EH (cell line): ENCODE measurements at places on chromosomes 2 and 18.
A peak's percentile ranks its signal among the peaks of the same experiment; 100 is the strongest.

DNA sequence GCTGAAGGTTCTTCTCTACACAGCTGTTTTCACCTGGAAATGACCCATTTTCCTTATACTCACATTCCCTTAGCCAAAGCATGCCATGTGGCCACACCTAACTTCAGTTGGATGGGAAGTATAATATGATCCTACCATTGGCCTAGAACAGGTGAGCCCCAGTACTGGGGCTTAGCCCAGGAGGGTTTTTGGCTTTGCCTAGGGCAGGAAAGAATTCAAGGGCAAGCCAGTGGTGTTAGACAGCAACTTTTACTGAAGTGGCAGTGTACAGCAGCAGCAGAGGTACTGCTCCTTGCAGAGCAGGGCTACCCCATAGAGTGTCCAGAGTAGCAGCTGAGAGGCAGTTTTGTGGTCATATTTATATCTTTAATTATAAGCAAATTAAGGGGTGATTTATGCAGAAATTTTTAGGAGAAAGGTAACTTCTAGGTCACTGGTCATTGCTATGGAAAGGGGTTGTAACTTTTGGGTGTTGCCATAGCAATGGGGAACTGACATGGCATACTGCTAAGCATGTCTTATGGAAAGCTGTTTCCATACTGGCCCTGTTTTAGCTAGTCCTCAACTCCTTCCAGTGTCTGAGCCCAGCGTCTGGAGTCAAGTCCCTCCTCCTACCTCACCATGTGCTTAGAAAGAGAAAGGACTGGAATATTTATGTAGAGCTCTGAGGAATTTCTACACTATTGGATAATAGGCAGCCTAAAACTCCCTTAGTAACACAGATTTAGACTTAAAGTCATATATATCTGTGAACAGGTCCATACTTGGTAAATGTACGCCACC is 109.0 kb upstream of the DTNA start:
- DNase-seq, result no peak

DNA sequence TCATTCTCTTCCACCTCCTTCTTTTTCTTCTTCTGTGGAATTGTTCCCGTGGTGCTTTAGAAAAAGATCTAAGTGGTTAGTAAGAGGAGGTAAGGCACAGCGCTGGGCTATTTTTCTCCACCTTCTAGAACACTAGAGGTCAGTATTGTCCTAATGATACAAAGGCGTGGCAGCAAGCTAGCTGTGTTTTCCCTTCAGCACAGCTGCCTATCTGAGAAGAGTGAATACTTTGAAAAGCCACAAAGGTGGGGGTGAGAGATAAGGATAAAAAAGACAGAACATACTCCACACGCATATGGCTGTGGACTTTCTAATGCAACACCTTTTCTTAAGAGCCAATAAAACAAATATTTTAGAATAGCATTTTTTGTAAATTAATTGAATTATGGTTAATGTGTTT is 2.1 kb downstream of the CNTNAP5 start:
- peak; percentile 51 for DNase-seq

DNA sequence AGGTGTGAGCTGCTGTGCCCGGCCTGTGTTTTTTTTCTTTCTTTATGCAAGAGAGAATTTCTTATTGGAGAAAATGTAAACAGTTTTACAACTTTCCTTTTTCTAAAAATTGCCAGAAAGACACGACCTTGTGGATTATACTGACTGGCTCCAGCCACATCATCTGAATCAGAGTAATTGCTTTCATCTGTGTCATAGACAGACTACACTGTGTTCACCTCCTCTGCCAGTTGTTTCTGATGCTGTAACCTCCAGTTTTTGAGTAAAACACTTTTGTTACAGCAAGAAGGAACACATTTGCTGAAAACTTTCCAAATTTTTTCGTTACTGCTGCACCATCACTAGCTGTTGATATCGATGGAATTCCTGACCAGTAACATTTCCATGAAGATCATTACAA is 43.9 kb upstream of the PLEKHM3 start:
- peak; percentile 66 for DNase-seq

- DNase-seq, result no peak
Observed at GRCh38 chr2:161710131-161710915, 86.1 kb downstream of the SLC4A10 start.

GRCh38 chr2:229087267-229087666 is 183.8 kb downstream of the PID1 start:
- no peak for DNase-seq

DNA sequence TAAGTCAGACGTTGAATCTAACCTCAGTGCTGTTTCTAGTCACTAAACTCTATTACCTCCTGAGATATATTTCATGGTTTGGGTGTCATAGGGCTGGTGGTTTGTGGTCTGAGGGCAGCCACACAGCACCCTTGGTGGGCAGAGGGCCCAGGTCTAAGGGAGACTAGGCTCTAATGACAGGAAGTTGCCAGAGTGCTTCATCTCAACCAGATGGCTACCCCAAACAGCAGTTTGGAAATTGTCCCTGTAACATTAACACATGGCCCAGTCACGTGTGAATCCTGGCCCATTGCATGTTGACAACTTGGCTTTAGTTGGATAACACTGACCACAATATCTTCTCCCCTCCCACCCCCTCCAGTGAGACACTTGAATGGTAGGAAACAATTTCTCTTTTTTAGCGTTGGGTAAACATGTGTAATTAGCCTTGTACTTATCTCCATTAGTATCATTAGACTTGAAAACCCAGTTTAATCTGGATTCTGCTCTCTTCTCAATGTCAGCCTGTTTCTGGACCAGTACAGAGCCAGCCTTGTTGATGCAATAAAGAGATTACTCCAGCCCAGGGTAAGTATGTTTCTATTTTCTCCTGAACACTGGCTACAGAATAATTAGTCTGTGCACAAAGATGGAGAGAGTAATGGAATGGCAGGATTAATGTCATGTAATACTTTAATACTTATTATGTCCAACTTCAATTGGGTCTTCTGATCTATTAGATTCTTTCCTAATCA is 187.8 kb upstream of the SIX3 start:
- peak; percentile 9 for DNase-seq

- DNase-seq, result peak; percentile 63
Observed at GRCh38 chr2:10303694-10304378, 1.1 kb downstream of the HPCAL1 start.

- no peak for DNase-seq
Observed at GRCh38 chr2:98485453-98485755, 40.7 kb downstream of the INPP4A start.

DNA sequence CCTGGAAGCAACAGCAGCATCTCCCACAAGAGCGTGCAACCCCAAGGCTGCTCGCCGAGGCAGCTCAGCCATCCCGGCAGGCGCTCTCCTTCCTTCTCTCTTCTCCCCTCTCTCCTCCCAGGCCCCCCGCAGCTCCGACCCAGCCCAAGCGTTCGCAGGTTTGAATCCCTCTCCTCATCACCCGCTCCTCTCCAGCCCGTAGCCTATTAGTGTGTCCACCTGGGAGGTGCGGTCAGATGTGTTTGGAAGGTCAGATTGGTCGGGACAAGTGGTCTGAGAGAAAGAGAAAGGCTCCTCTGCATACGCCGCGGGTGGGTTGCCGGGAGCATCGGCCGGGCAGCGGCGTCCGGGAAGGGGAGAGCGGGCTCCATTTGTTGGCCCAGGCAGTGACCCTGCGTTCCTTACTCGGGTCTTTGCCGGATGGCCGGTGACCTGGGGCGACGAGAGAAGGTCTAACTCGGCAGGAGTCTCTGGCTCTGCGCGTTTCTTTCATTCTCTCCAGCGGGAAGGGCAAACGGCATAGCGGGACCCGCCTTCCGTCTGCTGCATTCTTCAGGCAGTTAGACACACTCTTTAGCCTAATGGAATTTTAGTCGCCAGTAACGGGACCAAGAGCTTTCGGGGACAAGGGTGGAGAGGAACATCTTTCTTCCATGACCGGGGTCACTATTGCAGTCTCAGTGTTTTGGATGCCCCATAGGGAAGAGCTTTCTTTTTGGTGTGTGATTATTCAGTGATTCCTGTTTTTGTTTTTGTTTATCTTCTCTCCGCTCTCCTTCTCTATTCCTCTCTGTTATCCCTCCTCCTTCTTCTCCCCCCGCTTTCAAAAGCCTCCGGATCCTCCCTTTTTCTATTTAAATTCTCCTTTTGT is 1.1 kb upstream of the TMEFF2 start:
- peak; percentile 57 for DNase-seq

DNA sequence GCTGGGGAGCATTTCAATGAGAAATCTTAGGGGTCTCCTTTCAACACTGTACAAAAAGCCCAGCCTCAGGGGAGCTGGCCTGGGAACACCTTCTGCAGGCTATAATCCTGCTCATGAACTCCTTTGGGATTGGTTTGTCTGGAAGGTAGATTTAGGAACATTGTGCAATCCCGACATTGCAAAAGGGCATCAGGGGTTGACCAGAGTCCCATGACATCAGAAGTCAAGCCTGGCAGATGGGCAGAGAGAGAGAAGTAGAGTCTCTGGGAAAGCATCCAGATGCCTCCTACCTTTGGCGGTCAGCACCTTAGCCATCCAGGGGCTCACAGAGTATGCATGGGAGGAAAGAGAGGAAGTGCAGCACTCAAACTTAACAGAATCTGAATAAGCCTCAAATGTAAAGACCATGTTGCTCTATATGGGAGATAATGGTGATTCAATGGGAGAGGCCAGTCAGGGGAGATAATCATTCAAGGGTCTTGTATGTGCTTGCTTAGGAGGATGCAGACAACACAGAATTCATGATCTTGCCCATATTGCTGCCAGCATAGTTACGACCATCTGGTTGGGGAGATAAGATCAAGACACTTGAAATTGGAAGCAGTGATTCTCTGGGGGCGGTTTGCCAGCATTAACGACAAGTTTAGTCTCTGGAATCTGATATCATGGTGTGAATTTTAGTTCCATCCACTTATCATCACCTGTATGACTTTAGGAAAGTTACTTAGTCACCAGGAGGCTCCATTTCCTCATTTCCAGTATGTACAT is 58.3 kb upstream of the UPP2 start:
- no peak for DNase-seq

GRCh38 chr18:37476611-37477295 is 88.8 kb downstream of the CELF4 start:
- no peak for DNase-seq

GRCh38 chr2:64162516-64162915 is 18.3 kb upstream of the PELI1 start:
- DNase-seq, result no peak

GRCh38 chr18:41490861-41491260 is 464.2 kb upstream of the PIK3C3 start:
- no peak for DNase-seq

GRCh38 chr18:49094979-49095632 is 144.3 kb upstream of the SMAD7 start:
- DNase-seq, result peak; percentile 90

- peak; percentile 39 for DNase-seq
Observed at GRCh38 chr2:202114795-202115194, 41.7 kb downstream of the KIAA2012 start.

DNA sequence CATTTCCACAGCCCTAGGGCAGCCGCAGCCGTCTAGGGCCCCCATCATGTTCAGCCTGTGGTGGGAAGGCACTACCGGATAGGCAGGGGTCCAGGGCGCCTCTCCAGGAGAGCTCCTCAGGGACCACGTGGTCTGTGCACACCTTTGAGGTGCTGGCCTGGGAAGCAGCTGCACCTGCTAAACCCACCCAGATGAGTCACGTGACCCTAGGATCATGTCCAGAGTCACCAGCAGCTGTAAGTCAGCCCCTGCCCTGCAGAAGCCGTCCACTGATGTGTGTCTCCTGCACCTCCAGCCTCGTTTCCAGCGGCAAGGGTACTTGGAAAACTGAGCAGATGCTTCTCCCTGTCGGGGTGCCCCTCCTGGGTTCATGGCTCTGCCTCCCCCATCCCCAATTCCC is 682.6 kb upstream of the SALL3 start:
- no peak for DNase-seq
